ENCODE measurements at places on chromosomes 3 and 15. TPM values are rescaled to one million over a fixed set of nuclear protein-coding genes. Genes with fewer than 3 reads are reported as not detected.

Gene ATP13A5
- not detected for total RNA-seq

Gene CLSTN2
- 20.6 TPM for total RNA-seq

Gene OIP5
- total RNA-seq, result not detected

Gene NUSAP1
- total RNA-seq, result 6.7 TPM
